ENCODE measurements at places on chromosomes 5 and 9.
A peak's percentile ranks its signal among the peaks of the same experiment; 100 is the strongest.

DNA sequence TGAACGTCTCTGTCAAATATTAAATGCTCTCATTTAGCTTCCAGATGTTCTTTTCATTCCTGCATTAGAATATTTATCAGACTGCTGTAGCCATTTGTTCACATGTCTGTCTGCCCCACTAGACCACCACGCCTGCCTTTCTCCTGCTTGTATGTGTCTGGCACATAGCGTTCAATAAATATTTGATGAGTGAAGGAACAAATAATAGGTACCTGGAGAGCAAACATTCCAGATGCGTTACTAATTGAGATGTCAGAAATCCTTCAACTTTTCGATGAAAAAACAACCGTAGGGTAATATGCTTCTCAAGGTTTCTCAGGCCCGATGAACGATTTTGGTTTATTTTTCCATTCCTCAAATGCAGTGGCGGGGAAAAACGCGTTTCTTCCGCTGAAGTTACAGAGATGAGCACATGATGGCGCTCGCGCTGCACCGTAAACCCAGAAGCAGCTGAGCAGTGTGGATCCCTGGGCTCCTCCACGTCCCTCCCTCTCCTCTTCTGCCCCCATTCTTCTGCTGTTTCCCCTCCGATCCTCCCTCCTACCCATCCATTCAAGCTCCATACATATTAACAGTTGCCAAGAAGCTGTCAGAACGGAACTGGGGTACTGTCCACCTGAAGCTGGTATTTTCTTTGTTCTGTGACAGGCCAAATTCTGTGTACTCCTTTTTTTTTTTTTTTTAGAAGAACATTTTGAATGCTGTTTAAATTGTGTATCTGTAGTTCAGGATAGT is 245.4 kb downstream of the MPDZ start:
- DNase-seq, result no peak

DNA sequence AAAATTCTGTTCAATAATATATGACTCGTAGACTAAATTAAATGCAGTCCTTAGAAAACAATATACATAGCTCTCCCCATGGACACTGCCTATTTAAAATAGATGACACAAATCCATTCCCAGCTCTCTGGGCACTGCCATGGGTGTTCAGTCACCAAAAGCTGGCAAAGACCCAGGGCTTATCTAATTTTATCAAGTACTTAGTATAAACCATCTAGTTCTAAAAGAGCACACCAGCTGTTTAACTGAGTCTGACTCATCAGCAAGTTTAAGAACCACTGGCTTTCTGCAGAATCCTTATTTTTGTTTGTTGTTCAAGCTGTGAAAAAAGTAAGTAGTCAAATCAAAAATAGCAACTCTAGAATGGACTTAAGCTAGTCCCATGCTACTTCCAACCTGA is 107.6 kb downstream of the PLPP1 start:
- DNase-seq, result no peak

DNA sequence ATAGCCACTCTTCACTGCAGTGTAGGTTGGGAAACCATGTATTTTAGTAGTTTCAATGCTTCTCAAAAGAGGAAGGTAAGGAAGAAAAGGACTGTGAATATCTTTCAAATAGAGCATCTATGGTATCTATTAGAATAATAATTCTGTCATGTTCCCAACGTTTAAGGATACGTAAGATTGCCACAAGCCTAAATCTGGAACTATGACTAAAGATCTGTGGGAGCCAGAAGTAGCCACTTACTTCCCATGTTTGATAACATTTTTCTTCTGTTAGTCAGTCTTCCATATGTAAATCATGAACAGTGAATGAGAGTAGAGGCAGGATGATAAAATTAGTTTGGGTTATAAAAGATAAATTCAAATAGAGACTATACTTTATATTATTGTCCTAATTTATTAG is 16.3 kb upstream of the MROH2B start:
- DNase-seq, result no peak

- no peak for DNase-seq
Observed at GRCh38 chr9:81599837-81600236, 89.5 kb downstream of the TLE1 start.

DNA sequence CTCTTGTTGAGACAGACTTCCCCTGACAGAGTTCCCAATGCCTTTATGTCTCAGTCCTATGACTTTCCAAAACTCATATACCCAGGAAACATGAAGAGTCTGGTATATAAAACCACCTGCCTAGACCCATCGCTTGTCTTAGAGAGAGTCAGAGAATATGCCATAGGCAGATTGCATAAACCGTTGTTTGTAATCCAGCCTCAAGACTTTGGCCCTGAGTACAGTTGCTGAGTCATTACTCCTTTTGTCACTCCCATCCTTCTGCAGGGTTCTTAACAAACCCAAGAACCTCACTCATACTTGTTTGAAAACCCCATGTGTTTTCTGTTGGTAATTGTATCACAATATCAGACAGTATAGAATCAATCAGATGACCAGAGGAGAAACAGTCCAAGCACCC is 616.3 kb downstream of the SLCO4C1 start:
- DNase-seq, result no peak

DNA sequence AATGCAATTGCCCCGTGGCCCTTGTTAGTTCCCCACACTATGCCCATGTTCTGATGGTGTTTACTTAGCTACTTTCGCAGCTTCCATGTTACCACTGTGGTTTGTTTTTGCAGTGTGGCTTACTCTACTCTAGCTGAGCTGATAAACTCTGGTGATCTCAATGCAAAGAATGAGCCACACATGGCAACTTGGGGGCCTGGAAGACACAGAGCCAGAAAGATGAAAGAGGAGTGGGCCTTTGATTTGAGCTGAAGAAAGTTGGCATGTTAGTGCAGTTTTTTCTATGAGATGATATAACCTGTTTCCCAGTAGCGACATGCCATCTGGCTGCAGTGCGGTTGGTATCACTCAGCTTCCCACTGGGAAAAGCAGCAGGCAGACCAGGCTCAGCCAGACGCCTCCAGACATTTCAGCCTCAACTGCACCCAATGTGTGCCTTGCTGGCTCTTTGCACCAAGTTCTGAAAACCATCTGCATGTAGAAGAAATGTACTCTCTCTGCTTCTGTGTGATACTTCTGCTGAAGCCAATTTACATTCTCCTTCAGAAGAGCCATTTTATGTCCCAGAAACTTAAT is 329.4 kb downstream of the ARHGEF28 start:
- no peak for DNase-seq

GRCh38 chr9:128575916-128576315 is 23.5 kb downstream of the SPTAN1 start:
- DNase-seq, result no peak

GRCh38 chr9:4168526-4168925 is 131.3 kb downstream of the GLIS3 start:
- DNase-seq, result no peak

DNA sequence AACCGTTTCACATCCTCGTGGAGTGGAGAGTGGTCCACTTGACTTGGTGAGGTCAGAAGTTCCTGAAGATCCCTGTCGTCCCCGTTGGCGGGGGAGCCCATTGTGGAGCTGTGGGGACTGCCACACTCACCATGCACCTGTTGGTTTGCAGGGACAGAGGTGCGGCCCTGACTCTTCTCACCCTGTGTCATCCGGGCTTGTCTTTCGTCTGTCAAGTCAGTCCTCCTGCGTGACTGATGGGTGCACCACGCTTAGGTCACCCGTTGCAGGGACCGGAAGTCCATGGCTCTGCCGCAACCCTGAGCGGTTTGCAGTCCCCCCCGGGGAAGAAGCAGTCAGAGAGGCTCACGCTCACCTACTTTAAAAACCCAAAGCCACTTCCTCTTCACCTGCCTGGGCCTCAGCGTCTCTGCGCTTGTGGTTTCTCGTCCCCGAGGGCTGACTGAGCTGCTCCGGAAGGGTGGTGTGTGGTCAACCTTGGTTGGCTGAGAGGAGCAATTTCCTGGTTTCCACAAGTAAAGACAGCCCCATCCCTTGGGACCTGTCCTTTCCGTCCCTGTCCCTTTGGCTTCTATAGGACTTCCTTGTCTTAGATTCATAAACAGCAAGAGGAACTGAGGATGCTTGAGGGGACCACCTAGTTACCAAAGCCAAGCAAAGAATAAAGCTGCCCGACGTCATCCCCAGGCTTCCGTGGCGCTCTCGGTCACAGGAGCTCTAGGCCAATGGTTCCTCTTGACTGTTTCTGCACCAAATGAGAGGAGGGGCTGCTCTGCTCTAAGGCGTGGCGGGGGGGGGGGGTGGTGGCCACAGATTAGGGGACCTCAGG is 53.2 kb downstream of the USP20 start:
- peak; percentile 67 for DNase-seq

- no peak for DNase-seq
Observed at GRCh38 chr9:25681266-25681665, 3.0 kb upstream of the TUSC1 start.

DNA sequence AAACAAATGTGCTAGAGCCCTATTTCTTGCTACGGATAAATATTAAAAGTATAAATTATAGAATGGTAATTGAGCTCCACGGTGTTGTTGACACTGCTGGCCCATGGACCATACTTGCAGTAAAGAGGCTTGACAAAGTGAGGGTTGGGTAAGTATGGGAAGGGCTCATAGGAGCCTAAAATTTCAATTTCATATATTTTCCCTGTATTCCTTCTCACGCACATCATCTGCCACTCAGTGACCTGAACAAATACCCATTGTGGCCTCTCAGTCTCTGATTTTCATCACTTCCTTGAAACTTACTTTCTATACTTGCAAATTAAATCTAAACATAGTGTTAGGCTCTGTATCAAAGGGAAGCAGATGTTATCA is 116.5 kb downstream of the PIK3R1 start:
- DNase-seq, result no peak

DNA sequence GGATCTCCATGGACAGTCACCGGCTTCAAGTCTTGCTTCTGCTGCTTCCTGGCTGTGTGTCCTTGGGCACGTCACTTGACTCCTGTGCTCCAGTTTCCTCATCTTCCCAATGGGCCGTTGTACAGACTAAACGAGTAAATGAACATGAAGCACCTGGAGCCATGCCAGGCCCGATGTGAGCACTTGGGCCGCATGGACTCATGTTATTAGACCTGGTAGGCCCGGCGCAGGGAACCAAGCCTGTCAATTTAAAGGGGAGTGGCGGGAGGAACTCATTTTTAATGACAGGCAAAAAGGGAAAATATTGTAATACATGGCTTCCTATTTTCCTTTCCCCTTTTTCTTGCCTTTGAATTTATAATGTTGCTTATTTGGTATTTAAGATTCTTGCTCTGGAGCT is 47.5 kb downstream of the TENT4A start:
- DNase-seq, result no peak

DNA sequence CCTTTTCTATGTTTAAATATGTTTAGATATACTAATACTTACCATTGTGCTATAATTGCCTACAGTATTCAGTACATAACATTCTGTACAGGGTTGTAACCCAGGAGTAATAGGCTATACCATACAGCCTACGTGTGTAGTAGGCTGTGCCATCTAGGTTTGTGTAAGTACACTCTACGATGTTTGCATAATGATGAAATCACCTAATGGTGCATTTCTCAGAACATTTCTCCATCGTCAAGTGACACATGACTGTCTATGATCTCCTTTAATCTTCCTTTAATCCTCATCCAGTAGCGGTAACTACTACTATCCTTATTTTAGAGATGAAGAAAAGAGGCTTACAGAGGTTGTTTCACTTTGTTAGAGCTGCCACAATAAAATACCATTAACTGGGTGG is 369.2 kb downstream of the PLK2 start:
- DNase-seq, result no peak

GRCh38 chr9:74771672-74772071 is 116.0 kb downstream of the TRPM6 start:
- DNase-seq, result no peak

- no peak for DNase-seq
Observed at GRCh38 chr9:124297915-124298645, 40.3 kb downstream of the NEK6 start.

DNA sequence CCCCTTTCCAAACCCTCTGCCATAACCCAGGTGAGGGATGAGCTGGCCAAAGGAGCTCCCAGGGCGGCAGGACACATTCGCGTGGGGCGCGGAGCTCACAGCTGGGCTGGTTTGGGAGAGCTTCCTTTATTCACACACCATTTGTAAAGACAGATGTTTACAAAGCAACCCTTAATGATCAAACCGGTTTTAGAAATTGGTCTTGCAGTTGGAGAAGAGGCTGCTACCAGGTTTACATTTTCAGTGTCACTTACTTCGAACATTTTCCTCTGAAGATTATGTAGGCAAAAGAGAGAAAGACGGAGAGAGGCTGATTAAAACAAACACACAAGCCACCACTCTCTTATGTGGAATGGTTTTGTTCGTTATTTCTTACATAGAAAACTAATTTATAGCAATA is 648.7 kb downstream of the IRX1 start:
- DNase-seq, result no peak

GRCh38 chr9:131918481-131918880 is 161.2 kb downstream of the MED27 start:
- no peak for DNase-seq

GRCh38 chr5:116216246-116216645 is 131.4 kb downstream of the COMMD10 start:
- DNase-seq, result no peak
